ENCODE measurements at places on chromosomes 1 and 21. TPM values are rescaled to one million over a fixed set of nuclear protein-coding genes. Genes with fewer than 3 reads are reported as not detected.

DNA sequence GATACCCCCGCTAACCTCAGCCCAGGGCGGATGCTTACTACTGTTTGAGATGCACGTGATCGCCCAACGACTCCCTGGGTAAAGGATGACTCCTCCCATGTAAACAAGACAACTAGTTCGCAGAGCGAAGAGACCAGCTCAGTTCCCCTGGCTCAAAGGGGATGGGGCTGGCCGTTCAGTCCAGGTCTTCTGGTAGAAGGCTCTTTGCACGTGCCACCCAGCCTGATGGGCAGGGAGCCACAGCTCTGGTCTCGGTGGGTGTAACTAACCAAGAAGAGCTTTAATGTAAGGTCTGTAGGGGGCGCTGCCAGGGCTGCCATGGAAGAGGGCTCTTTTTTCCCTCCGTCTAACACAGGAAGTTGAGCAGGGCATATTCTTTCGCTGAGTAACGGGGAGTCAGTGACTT lies 49.4 kb upstream of the PARP1 start:
- peak; percentile 62 for DNase-seq

The SLC2A5 gene
- total RNA-seq = 12.4 TPM

DNA sequence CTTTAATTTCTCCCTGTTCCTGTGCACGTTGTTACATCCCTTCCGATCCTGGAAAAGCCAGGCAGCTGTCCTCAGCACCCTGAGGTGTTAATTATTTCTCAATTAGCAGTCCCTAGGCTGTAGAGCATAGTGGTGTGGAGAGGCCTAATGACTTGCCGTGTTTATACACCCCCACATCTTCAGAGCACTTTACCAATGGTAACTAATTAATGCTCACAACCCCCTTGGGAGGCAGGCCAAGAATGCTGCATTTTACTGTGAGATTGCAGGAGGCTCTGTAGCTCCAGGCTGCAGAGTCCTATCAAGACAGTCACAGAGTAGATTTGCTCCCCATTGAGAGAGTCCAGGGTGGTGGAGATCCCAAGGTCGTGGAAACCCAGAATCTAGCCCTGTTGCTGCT lies 2.4 kb upstream of the PARS2 start:
- no peak for DNase-seq

The PPP2R5A gene
- total RNA-seq = 51.8 TPM

The MAN1C1 gene
- 9.0 TPM for total RNA-seq

The TMEM125 gene
- total RNA-seq = 14.0 TPM
